A673 (cell line): ENCODE measurements at places on chromosomes 7 and 10.

- no peak for DNase-seq
These were observed 55.6 kb downstream of the CC2D2B start for GRCh38 chr10:95963202-95963990.

DNA sequence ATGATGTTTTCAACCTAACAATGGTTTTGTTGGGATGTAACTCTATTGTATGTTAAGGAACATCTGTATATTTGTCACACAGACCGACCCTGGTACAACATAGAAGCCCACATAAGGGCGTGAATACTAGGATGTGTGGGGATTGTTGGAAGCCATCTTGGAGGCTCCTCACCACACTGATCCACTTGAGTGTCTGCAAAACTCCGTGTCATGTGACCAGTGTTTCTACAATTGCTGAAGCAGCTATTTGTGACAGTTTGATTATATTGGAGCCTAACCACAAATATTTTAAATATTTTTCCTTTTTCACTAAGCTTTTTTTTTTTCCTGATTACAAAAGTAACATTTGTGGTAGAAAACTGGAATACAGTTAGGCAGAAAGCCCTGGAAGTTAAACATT, 27.9 kb downstream of the RALA start:
- DNase-seq: no peak

DNA sequence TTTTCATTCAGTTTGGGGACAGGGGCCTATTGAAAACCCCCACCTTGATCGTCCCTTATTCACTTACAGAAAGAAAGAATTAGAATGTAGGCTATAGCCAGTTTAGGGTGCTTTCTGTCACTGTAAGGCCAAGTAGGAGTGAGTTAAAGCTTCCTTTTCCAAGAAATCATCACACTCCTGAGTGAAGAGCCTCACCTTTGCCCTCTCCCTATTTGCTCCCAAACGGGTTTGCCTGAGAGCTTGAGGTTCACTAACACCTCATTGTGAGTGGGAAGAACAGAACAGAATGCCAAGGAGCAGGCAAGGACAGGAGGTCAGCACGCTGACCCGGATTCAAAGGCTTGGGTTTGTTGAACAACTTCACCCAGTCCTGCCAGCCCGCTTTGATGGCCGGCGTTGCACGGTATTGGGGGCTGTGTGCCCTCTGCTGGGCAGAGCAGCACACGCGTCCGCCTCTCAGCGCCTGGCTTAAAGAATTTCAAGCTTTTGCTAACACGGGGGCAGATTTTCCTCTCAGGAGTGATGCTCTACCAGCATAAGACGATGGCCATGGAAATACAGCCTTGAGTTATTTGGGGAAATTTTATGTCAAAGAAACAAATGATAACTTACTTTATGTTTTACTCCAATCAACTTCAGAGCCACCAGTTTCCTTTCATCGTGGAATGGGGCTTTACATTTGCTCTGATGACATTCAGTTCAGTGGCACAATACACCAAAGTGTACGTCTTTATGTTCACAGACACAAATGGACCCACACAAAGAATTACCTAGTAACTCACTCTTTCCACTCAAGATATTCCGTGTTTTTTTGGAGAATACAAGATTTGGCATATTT, 470.0 kb downstream of the SUGCT start:
- peak; percentile 55 for DNase-seq

GRCh38 chr10:129323879-129324278, 143.2 kb upstream of the MGMT start:
- DNase-seq: peak; percentile 41

DNA sequence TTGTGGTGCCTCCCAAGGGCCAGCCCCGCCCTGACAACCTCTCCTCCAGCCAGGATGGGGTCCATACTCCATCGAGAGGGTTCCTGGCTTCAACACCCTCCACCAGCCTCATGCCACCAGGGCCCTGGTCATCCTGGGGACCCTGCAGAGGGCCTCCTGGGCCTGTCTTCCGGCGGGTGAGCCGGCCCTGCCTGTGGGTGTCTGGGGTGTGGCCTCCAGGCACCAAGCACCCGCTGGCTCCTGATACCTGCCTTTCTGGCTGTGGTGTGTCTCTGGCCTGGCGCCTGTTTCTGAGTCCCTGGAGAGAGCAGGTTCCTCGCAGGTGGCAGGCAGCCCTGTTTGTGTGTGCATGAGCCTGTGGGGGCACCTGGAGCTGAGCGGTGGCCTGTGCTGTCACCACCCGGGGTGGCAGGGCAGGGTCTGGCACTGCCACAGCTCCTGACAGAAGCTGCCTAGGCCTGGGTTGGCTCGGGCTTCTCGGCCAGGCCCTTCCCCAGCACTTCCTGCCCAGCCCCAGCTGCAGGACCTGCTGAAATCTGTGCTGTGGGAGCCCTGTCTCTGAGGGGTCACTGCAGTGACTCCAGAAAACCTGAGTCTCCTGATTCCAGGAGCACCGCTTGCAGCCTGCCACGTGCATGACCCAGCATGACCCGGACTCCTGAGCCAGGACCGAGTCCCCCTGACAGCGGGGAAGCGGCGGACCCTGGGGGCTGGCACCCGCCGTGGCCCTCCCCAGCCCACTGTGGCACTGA, 18.4 kb downstream of the ADAM8 start:
- DNase-seq: no peak

DNA sequence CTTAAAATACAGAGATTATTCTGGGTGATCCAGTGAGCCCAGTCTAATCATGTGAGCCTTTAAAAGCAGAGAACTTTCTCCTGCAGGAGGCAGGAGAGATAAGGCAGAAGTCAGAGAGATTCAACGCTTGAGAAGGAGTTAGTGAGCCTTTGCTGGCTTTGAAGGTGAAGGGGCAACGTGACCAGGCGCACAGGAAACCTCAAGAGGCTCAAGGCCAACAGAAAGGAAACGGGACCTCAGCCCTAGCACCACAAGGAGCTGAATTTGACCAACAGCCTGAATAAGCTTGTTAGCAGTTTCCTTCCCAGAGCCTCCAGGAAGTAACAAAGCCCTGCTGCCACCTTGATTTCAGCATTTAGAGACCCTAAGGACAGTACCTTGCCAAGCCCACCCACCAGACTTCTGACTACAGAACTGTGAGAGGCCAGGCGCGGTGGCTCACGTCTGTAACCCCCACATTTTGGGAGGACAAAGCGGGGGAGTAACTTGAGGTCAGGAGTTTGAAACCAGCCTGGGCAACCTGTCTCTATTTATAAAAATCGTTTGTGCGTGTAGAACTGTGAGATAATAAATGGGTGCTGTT, 87.3 kb upstream of the KAT6B start:
- no peak for DNase-seq

DNA sequence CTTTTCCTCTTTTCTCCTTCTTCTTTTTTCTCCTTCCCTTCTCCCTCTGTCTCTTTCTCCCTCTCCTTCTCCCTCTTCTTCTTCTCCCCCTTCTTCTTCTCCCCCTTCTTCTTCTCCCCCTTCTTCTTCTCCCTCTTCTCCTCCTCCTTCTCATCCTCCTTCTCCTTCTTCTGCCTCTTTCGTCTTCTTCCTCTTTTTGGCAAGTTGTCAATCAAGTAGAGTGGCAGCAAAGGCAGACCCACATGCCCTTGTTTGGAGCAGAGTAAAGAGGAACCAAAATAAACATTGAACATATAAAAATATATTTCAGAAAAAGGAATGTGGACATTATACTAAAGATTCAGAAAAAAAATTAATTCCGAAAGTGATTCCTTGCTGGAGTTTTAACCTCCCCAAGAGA, 59.6 kb upstream of the ZNF33B start:
- DNase-seq: no peak

GRCh38 chr10:87094373-87095235, at the start of the genes GLUD1 and SHLD2:
Gene GLUD1 (minus strand): TSS chr10:87094843. CDS start chr10:87094769, 74 bp downstream.
Gene SHLD2 (plus strand): TSS chr10:87095206. CDS start chr10:87151355, 56,149 bp downstream.
- DNase-seq: peak; percentile 92

DNA sequence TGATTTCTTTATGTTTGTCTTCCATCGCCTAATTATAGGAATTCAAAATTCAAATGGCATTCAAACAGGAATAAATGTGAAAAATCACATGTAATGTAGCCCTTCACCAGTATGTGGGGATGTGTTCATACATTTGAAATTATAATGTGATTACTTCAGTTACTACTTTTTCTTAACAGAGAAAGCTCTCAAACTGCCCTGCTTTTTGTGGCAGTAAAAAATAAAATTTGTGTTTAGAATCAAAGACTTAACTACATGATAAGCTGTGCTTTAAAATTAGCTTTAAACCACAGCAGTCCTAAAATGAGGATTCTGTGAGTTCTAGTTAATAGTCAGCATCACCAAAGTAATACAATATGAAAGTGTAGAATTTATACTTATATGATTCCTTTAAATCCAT, 7.8 kb upstream of the HERC4 start:
- DNase-seq: peak; percentile 66

- no peak for DNase-seq
These were observed 80.7 kb downstream of the ITGB8 start for GRCh38 chr7:20411372-20411771.

GRCh38 chr7:42690794-42691639, 220.9 kb downstream of the C7orf25 start:
- DNase-seq: peak; percentile 58

DNA sequence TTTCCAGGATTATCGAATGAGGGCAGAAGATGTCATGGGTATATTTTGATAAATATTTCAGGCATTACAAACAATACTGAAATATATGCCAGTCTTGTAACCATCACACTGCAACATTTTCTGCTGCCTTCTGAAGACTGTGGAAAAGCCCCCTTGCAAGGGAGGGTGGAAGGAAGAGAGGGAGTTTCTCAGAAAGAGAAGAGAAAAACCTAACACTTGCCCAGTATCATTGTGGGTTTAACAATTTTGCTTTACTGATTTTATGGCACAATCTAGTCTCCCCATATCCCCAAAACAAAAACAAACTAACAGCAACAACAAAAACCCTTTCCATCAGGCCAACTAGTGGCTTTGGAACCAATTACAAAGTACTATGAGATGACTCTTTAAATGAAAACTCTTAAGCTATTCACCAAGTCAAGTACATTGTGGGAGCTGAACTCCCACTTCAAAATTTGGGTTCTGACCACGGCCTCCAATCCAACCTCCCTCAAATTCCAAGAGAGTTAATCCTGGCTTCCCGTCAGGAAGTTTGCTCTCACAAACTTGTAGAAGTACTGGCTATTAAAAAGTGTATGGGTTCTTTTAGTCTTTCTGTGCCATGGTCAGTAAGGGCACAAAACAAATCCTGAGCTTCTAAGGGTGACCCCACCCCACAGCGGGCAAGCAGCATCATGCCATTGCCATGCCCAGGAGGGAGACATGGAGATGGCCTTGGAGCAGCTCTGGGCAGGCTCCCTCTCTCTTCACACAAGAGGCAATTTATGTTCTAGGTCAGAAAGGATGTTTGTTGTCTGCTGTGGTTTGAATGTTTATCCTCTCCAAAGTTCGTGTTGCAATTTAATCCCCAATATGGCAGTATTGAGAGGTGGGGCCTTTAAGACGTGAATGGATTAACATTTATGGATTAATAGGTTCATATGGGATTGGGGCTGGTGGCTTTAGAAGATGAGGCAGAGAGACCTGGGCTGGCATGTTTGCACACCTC, 96.3 kb downstream of the JAZF1 start:
- DNase-seq: no peak

- DNase-seq: no peak
These were observed 4.6 kb downstream of the HABP2 start for GRCh38 chr10:113557424-113557862.

GRCh38 chr7:155278921-155279320, 18.8 kb upstream of the INSIG1 start:
- DNase-seq: no peak

DNA sequence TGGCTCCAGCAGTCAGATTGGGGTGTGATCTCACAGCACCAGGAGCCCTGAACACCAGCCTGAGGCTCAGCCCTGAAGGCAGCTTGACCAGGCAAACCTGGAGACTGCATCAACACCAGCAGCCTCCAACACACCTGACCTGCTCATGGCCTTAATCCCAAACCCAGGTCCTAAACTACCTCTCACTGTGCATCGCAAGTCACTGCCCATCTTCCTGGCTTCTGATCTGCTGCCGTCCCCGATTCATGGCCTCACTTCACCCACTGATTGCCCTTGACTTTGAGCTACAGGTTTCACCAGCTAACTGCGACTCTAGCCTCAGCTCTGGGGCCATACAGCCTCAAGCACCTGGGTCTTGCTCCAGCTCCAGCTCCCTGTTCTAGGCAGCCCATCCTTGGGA, 49.1 kb downstream of the PARP12 start:
- DNase-seq: no peak

- DNase-seq: no peak
These were observed 361.9 kb downstream of the GLRX3 start for GRCh38 chr10:130498042-130498441.

DNA sequence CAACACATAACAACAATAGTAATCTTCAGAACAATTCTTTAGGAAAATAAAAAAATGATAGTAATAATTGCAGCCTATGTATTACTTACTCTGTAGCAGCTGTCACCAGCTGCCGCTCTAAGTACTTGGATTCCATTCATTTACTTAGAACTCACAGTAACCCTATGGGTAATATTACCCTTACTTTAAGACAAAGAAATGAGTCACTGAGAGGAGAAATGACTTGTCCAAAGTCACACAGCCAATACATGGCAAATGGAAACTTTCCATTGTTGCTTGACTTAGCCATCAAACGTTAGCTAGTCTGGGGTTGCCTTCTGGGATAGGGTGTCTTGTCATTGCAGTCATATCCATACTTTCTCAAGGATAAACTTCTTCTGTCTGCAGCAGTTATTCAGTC, 3.6 kb downstream of the CCNY start:
- peak; percentile 25 for DNase-seq

GRCh38 chr7:29045258-29046086, 87.3 kb upstream of the TRIL start:
- no peak for DNase-seq

- DNase-seq: no peak
These were observed 110.4 kb upstream of the ZNF438 start for GRCh38 chr10:31142026-31142425.

- DNase-seq: no peak
These were observed 40.8 kb upstream of the WIPF3 start for GRCh38 chr7:29765490-29765889.

DNA sequence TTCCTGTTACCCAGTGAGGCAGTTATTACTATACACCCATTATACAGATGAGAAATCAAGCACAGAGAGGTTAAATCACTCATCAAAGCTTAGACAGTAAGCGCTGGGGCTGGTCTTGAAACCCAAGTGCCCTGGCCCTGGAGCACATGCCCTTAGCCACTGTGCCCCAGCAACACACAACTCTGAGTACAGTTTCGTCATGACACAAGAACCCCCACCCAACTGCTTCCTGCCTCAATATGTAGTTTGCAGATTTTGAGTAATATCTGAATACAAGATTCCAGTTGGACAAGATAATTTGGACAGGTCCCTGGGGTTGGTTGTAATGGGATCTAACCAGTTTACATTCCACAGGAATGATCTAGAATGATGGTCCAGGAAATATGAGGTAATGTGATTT, 62.8 kb downstream of the SH3PXD2A start:
- no peak for DNase-seq

- no peak for DNase-seq
These were observed 20.5 kb downstream of the CCSER2 start for GRCh38 chr10:84348860-84349259.

- DNase-seq: no peak
These were observed 450.6 kb upstream of the AUTS2 start for GRCh38 chr7:69147631-69148030.

GRCh38 chr7:73682745-73683055, 553 bp downstream of the DNAJC30 start:
- no peak for DNase-seq

- no peak for DNase-seq
These were observed 39.7 kb upstream of the EPHB6 start for GRCh38 chr7:142815134-142815533.
